CD4-positive, alpha-beta memory T cell (primary cell): ENCODE measurements at places on chromosomes 11 and 22.
A peak's percentile ranks its signal among the peaks of the same experiment; 100 is the strongest.

- peak; percentile 26 for DNase-seq
Measured at GRCh38 chr11:20110908-20111669, 49.2 kb downstream of the DBX1 start.

GRCh38 chr11:17921659-17922415 is 91.0 kb downstream of the SERGEF start:
- no peak for DNase-seq

GRCh38 chr22:24156141-24156912 is 25.0 kb upstream of the SUSD2 start:
- DNase-seq, result peak; percentile 65

- no peak for DNase-seq
Measured at GRCh38 chr22:33232071-33232470, 173.9 kb upstream of the SYN3 start.

GRCh38 chr11:1055109-1055703 is 18.7 kb upstream of the MUC6 start:
- DNase-seq, result no peak

GRCh38 chr11:68321293-68322051 is 9.1 kb downstream of the LRP5 start:
- DNase-seq, result no peak

DNA sequence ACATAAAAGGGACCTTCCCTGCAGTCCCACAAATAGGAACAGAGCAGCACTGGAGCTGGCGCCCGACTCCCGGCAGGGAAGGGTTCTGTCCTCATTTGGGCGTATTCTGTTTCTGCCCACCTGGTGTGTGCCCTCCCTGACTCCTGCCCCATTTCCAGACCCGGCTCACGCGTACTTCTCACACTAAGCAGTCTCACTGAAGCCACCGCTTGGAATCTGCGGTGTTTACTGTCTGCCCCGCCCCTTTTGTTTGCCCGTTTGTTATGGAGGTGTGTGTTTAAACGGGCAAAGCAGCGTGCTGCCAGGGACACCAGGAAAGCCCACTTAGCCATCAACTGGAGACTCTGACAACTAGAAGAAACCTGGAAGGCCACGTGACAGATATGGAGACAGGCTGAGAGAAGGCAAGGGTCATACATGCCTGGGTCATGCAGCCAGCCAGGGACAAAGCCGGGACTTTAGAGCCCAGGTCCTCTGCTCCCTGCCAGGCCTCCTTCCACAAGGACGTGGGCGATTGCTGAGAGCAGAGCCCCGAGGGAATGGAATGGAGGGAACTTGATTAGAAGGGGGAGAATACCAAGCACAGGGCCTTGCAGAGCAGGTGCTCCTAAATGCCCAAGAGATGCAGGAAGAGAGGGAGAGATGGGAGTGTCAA is 8.7 kb upstream of the EFCAB6 start:
- DNase-seq, result no peak

- DNase-seq, result no peak
Measured at GRCh38 chr11:119421941-119422808, 797 bp downstream of the THY1 start.

- DNase-seq, result no peak
Measured at GRCh38 chr11:68819362-68819761, 22.4 kb downstream of the CPT1A start.

- DNase-seq, result no peak
Measured at GRCh38 chr22:20980938-20981722, 967 bp upstream of the LZTR1 start.

DNA sequence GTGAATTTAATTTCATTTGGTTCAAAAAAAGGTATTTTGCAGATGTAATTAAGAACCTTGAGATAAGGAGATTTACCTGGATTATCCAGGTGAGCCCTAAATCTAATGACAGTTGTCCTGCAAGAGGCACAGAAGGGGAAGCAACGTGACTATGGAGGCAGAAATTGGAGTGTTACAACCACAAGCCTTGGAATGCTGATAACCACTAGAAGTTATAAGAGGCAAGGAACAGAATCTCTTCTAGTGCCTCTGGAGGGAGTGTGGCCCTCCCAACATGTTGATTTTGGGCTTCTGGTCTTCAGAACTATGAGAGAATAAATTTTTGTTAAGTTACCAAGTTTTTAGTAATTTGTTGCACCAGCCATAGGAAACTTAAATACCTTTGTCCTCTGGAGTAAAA is 32.8 kb downstream of the RRM1 start:
- no peak for DNase-seq

GRCh38 chr22:48960576-48960975 is 867.1 kb downstream of the BRD1 start:
- DNase-seq, result no peak

- no peak for DNase-seq
Measured at GRCh38 chr11:74775762-74776161, 27.1 kb downstream of the RNF169 start.

- no peak for DNase-seq
Measured at GRCh38 chr22:18031695-18032454, 7.5 kb upstream of the MICAL3 start.

GRCh38 chr11:107675902-107676301 is 36.0 kb downstream of the SLN start:
- DNase-seq, result no peak

GRCh38 chr11:76282811-76283595 is 76.7 kb upstream of the WNT11 start:
- no peak for DNase-seq

DNA sequence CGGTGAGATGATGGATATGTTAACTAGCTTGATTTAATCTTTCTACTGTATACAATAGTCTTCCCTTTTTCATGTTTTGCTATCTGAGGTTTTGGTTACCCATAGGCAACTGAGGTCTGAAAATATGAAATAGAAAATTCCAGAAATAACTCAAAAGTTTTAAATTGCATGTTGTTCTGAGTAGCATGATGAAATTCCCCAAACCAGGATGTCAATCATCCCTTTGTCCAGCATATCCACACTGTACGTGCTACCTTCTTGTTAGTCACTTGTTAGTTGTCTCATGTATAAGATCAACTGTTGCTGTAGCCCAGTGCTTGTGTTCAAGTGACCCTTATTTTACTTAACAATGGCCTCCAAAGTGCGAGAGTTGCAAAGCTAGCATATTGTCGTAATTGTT is 21.2 kb upstream of the OR10W1 start:
- DNase-seq, result no peak
